ENCODE measurements at places on chromosomes 2 and 18.
A peak's percentile ranks its signal among the peaks of the same experiment; 100 is the strongest.

GRCh38 chr2:100470898-100471514, 724 bp downstream of the NMS start:
- DNase-seq = no peak

GRCh38 chr2:111167076-111167862, 46.6 kb downstream of the BCL2L11 start:
- no peak for DNase-seq

- DNase-seq = peak; percentile 37
Observed at GRCh38 chr2:214808981-214809750, at the start of gene BARD1. Gene BARD1, minus strand, starts transcription at chr2:214809683. Its CDS starts 114 bp downstream, at chr2:214809569.

GRCh38 chr18:11669948-11670275, 19.2 kb upstream of the GNAL start:
- no peak for DNase-seq

- no peak for DNase-seq
Observed at GRCh38 chr2:186605041-186605440, 15.2 kb downstream of the ITGAV start.

Data from DMS79 (cell line).